Stimulated activated CD4-positive, alpha-beta T cell treated with anti-CD3 and anti-CD28 coated beads, TNF-alpha, amount 100 ng/mL, for 1 hour (primary cell): ENCODE measurements at places on chromosomes 4 and X.
A peak's percentile ranks its signal among the peaks of the same experiment; 100 is the strongest.

- DNase-seq: no peak
Measured at GRCh38 chrX:118208481-118208880, 91.9 kb upstream of the KLHL13 start.

DNA sequence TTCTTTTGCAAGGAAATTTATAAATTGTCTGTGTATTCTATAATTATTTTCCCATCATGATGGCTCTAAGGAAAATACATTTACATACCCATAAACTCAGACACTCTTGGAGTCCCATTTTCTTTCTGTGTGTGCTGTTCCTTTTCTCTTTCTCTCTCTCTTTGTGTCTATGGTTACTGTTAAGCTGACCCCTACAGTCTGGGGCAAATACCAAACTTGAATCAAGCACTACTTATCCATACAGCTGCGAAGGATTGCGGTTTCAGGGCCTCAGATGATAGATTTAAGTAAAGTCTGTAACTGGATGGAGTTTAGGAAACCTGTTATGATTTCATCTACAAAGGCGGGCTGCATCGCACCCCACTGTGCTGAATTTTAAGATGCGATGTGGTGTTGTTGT, 150.2 kb downstream of the SHROOM3 start:
- DNase-seq: no peak

GRCh38 chr4:47167081-47168035, 136.0 kb downstream of the GABRB1 start:
- DNase-seq: no peak

- DNase-seq: no peak
Measured at GRCh38 chrX:9878146-9878820, 88.9 kb upstream of the CLDN34 start.

- DNase-seq: no peak
Measured at GRCh38 chr4:6341696-6342095, 72.0 kb downstream of the WFS1 start.

- DNase-seq: no peak
Measured at GRCh38 chr4:177125656-177126055, 184.0 kb upstream of the NEIL3 start.

- no peak for DNase-seq
Measured at GRCh38 chr4:141486375-141486997, 149.9 kb upstream of the IL15 start.

GRCh38 chrX:41384051-41384705, 50.2 kb downstream of the DDX3X start:
- peak; percentile 20 for DNase-seq

DNA sequence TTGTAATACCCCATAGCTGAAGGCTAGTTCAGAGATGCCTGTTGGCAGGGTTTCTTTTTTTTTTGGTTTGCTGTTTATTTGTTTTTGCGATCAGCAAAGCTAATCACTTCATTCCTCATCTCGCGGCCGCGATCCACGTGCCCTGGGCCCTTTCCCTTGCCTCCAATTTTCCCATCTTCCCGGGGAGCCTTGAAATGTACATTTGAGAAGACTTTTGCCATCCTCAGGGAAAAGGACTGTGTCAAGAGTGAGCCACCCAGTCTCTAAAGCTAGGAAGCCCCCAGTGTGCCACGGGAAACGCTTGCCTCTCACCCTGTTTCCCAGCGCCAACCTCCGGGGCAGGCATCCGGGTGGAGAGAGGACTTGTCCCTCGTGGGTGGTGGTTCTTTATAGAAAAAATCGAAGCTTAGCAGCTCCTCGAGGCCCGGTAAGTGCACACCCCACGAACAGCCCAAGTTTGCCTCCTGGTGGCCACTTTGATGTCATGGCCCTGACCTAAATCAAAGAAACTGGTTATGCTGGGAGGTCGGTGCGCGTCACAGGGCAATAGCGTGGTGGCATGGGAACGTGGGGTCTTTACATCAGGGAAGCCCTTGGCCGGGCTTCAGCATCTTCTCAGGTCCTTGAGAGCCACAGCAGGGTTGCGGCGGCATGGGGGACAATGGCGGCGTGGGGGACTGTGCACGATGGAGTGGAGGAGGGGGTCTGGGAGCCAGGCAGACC, 42.0 kb downstream of the MAP7D3 start:
- no peak for DNase-seq

DNA sequence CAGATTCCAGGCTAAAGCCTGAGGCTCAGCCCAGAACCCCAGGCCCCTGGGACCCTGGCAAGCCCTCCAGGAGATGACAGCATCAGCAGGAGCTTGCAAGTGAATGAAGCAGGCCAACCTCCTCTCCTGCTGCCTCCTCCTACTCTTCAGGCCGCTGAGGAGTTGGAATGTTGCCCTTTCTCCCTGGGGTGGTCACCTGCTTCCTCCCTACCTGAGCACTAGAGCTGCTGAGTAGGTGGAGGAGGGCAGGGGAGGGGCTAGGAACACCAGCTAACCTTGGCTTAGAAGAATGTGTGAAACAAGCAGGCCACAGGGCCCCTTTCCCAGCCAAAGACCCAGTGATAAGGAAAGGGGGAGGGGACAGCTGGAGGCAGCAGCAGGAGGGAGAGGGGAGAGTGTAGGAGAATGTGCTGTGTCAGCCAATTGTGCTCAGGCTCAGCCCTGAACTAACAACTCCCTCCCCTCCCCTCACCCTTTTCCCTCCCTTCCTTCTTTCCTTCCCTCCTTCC, 58.0 kb downstream of the PJA1 start:
- no peak for DNase-seq

DNA sequence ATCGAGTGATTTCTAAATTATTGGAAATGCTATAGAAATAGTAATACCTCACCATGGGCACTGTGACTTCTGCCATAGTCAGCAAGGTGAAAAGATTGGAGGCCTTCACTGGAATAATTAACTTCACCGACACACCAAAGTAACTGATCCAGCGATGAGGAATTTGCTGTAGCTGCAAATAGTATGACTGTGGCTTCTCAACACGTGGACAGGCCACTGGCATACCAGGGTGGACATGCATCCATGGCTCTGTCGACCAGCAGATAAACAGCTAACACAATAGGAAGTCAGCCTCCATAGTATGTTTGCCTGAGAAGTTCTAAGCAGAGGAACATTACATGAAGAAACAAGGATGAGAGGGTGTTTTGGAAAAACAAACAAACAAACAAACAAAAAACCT, 10.9 kb upstream of the FAT4 start:
- DNase-seq: no peak

GRCh38 chr4:112214390-112215264, 17.0 kb upstream of the AP1AR start:
- DNase-seq: no peak

DNA sequence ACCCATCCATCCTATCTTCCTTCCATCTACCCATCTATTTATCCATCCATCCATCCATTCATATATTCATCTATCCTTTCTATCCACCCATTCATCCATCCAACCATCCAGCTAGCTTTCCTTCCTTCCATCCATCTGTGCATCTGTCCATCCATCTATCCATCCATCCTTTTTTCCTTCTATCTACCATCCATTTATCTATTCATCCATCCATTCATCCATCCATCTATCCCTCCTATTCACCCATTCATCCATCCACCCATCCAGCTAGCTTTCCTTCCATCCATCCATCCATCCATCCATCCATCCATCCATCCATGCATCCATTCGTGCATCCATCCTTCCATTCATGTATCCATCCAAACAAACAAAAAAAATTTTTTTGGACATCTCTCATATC, 118.8 kb downstream of the PSAPL1 start:
- no peak for DNase-seq

DNA sequence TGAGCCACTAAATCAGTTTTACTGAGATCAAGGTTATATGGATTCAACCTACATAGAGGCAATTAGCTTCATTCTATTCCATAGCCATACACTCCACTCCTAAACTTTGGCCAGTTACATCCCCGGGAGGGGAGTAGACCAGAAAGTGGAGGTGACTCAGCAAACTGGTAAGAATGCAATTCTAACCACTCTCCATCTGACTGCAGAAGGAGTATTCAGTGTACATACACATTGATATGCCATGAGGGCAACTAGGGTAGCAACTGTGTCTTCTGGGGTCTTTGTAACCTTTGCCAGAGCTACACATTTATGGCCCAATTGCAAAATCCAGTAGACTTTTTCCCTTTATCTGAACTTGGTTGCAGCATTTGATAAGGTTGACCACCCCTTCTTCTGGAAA, 7.6 kb downstream of the SLC25A43 start:
- no peak for DNase-seq

GRCh38 chr4:184363258-184363657, 111.1 kb downstream of the IRF2 start:
- no peak for DNase-seq

DNA sequence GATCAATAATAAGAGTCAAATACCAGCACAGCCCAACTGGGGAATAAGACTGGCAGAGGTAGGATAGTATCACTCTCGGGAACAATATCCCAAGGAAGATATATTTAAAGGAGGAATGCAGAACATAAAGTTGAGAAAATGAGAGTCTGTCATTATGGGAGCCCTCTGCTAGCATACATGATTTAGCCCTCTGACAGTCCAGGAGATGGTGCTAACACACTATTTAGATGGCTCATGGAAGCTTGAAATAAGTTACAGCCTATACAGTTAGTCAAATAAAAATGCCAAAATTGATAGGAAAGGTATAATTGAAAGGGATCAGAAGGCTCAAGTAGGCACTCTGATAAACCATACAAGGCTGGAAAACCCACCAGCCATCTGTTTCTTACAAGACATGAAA, 201.0 kb upstream of the NEIL3 start:
- no peak for DNase-seq

- DNase-seq: no peak
Measured at GRCh38 chrX:110733166-110733565, 62.5 kb downstream of the CHRDL1 start.

DNA sequence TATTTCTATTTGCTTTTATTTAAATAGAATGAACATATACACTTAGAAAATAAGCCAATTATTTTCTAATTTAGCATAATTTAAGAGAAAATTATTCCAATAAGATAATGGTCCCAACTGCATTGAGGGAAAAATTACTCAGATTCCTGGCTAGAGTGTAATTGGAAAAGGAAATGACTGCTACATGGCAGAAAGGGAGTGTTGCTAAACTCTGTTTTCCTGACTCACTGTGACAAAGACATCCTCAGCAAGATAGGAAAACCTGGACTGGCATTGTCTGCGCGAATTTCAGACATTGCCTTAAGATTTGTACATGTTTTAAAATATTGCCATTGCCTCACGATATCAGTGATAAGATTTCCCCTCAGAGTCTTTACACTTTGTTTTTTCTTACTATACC, 8.2 kb downstream of the TNIP3 start:
- no peak for DNase-seq

- DNase-seq: no peak
Measured at GRCh38 chr4:41212616-41213203, 1.6 kb downstream of the APBB2 start.

DNA sequence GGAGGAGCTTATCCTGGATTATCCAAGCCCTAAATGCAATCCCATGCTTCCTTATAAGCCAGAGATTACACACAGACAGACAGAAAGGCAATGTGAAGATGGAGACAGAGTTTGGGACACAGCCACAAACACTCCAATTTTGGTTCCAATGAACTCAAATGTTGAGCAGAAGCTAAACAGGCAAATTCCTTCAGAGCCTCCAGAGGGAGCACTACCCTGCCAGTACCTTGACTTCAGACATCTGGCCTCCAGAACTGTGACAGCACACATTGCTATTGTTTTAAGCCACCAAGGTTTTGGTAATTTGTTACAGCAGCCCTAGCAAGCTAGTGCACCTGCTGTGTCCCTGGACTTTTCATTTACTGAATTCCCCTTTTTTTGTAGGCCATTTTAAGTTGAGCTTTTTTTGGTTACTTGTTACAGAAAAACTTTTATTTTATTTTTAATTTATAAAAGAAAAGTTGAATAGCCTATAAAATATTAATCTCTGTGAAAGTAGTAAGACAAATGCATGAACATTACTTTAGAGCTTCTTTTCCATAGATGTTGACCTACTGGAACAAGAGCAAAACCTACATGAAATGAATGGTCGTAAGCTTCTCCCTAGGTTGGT, 33.4 kb upstream of the SRD5A3 start:
- DNase-seq: no peak

DNA sequence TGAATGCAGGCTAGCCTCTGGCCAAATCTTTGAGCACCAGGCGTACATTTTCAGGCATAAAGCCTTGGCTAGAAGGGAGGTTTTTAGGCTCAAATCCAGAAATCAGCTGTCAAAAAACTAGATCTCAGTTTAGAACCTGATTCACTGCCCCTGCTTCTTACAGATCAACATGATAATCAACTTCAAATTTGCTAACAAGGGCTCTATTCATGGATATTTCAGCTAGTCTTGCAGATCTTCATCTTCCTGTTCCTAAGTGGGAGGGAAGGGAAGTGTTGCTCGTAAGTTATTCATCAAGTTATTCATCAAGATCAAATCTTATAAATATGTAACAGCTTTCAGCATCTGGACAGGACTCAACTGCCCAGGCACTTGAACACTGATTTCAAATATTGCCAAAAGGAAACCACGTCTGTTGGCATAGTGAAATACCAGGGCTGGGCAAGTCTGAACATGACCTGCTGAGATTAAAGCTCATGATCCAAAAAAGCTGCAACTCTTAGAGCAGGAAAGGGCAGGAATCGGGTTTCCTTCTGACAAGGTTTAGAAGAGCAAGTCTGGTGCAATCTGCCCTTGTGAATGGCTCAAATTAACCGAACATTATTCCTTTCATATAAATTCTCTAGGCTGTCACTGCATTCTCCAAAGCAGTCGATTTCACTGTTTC, 200.3 kb downstream of the PDGFC start:
- DNase-seq: no peak

- DNase-seq: no peak
Measured at GRCh38 chr4:76689145-76689817, 208.7 kb downstream of the SOWAHB start.

- no peak for DNase-seq
Measured at GRCh38 chr4:155846929-155847328, 19.1 kb downstream of the ASIC5 start.

GRCh38 chr4:89752932-89753598, 83.9 kb downstream of the SNCA start:
- no peak for DNase-seq

- DNase-seq: no peak
Measured at GRCh38 chr4:120261117-120261516, 194.5 kb upstream of the MAD2L1 start.

GRCh38 chr4:78707268-78707667, 68.9 kb upstream of the BMP2K start:
- DNase-seq: no peak

DNA sequence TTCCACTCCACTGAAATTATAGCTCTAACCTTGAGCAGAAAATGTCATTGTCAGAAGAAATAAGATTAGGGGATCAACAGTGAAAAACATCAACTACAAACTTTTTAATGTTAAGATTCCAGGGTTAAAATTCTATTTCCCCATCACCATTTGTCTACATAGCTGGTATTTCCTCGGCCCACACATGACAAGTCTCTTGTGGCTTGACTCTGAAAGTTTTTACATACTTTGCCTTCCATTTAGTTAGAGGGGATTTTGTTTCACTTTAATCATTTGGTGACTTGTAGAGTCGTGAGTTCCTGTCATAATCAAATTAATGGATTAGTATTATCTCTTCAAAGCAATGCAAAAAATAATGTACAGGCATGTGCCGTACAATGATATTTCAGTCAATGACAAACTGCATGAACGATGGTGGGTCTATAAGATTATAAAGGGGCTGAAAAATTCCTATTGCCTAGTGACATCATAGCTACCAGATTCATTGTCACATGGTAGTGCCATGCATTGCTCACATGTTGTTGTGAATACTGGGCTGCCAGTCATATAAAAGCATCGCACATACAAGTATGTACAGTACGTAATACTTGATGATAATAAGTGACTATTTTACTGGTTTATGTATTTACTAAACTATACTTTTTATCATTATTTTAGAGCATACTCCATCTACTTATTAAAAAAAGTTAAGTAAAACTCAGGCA, 72.0 kb downstream of the ING2 start:
- no peak for DNase-seq
